GM23248 (cell line): ENCODE measurements at places on chromosomes 1 and 21.

DNA sequence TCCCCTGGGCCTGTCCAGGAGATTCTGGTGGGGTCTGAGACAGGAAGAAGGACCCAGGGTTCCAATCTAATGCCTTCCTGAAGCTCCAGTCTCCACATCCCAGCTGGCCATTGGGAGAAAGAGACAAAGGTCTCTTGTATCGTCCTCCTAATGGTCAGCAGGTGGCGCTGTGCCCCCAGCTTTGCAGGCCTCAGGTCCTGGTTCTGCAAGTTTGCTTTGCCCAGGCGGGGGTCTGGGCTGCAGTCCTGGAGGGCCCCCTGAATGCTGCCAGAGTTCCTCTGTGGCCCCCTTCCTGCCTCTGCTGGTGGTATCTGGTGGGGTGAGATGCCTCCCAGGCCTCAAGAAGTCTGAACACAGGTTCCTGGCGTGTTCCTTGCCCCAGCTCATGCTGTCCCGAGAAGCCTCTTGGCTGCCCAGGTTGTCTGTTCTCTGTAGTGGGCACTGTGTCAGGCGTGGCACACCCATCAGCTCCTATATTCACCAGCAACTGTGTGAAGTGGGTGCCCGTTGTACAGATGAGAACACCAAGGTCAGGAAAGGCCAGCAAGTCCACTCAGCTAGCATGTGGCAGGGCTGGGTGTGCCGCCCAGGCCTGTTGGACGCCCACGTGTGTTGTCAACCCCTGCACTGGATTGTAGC, 33.8 kb upstream of the CSF3R start:
- peak; percentile 68 for DNase-seq

DNA sequence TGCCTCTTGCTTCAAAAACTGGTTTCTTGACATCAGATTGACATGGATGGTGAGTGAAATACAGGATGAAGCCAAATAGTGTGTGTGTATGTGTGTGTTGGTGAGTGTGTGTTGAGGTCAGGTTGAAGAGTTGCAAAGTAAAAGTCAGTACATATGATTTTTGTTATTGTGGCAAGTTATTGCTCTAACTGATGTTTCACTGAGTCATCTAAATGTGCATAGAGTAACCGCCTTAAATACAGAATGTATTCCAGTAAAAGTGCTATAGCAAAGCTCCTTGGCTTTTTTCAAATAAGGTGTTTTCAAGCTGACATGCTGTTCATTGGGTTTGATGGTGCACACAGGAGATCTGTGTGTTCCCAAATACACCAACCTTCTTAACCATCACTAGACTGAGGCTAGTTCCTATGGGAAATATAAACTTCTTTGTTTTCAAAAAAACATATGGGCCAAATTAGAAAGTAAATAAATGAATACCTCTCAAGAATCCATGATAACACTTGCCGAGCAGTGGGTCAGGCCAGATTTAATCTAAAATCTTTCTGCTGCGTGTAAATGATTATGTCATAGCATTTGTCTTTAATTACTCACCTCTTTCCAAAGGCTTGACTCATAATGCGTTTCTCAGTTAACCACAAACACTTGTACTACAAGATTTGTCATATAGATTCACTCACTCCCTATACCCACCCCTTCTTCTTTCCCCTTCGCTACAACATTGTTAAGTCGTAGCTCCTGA, 151.1 kb downstream of the LYPLAL1 start:
- DNase-seq: peak; percentile 96

- DNase-seq: peak; percentile 7
Observed at GRCh38 chr1:94982398-94982797, 55.5 kb upstream of the CNN3 start.

DNA sequence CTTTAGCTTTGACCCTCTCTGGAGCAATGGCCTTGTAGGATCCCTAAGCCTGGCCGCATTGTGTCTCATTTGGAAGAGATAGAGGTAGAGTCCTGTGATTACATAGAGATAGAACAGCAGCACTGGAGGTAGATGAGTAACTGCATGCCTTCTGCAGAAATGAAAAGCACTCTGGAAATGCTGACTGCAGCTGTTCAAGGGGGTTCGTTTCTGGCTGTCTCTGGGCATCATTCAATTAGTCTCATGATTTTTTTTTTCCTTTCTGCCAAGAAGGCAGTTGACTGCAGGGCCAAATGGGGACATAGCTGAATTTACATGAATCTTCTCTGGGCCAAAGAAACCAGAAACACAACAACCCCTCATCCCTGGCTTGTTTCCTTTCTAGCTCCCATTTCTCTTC, 28.1 kb upstream of the SNX27 start:
- no peak for DNase-seq

- no peak for DNase-seq
Observed at GRCh38 chr21:41219498-41220207, 51.7 kb downstream of the BACE2 start.

- no peak for DNase-seq
Observed at GRCh38 chr1:163737261-163737660, 415.5 kb downstream of the NUF2 start.

GRCh38 chr1:94713472-94714141, 106.5 kb upstream of the SLC44A3 start:
- peak; percentile 100 for DNase-seq

DNA sequence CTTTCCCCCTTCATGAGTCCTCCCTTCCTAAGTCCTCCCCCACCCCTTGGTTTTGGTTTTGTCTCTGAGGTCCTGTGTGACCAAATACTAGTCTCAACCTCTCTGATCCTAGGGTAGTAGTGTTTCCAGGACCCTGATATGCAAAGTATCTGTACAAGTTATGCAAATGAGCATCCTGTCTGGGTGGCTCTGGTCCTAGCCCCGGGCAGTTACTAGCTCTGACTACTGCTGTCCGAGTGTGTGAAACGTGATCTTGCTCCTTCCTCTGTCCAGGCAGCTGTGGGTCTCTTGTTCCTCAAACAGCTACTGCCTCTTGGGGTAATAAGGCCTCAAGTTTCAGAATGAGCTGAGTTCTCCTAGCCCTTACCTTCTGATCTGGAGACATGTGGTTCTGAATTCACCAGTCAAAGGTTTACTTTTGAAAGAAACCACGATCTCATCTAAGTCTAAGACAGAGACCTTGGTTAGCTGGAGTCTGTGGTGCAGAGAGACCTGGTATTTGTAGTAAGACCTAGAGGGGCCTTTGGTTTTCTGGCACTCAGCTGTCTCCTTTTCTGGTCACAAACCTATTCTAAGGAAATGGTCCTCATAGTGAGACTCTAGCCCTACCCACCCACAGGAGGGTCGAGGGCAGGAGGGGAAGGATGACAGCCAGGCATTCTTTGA, 31.0 kb upstream of the IL19 start:
- DNase-seq: no peak

- DNase-seq: no peak
Observed at GRCh38 chr1:116454940-116455339, 81.9 kb downstream of the ATP1A1 start.

- peak; percentile 72 for DNase-seq
Observed at GRCh38 chr1:35573198-35574124, at the start of gene TFAP2E. Gene TFAP2E (plus strand): TSS chr1:35573314. CDS start chr1:35573578, 264 bp downstream.

DNA sequence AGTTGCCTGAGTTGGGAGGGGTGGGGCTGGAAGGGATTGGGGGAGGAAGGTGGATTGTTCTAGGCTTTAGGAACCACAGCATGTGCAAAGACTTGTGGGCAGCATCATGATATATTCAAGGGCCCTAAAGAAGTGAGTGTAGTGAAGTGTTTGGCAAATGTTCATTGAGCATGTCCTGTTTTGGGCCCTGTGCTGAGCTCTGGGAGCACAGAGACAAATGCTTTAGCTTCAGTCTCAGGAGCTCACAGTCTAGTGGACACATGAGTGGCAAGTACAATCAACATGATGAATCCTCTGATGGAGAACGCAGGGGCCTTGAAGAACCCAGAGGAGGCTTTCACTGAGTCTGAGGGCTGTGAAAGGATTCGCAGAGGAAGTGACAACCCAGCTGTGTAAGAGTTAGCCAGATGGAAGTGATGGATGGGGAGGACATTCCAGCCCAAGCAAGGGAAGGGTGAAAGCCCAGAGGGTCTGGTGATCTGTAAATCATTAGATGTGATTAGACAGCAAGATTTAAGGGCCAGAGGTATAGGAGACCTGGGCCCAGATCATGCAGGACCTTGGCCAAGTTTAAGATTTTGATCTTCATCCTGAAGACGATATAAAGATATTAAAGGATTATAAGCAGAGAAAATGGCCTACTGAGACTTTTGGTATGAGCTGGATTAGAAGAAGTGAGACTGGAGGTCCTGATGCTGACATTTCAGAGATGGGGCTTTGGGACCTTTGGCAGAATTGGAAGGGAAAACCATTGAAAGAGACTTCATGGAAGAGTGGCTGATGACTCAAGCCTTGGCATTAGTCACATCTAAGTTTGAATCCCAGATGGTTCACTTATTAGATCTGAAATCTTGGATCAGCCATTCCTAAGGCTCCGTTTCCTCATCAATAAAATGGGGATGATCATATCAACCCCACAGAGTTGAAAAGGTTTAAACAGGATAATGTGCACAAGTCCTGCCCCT, 4.6 kb downstream of the IPO13 start:
- peak; percentile 53 for DNase-seq

- DNase-seq: no peak
Observed at GRCh38 chr1:220317161-220317560, 44.9 kb upstream of the RAB3GAP2 start.

GRCh38 chr1:37947364-37947763, 511 bp upstream of the INPP5B start:
- no peak for DNase-seq

- no peak for DNase-seq
Observed at GRCh38 chr1:67459068-67459467, 28.9 kb upstream of the SERBP1 start.

- no peak for DNase-seq
Observed at GRCh38 chr1:112272101-112272772, 123.8 kb upstream of the CTTNBP2NL start.

DNA sequence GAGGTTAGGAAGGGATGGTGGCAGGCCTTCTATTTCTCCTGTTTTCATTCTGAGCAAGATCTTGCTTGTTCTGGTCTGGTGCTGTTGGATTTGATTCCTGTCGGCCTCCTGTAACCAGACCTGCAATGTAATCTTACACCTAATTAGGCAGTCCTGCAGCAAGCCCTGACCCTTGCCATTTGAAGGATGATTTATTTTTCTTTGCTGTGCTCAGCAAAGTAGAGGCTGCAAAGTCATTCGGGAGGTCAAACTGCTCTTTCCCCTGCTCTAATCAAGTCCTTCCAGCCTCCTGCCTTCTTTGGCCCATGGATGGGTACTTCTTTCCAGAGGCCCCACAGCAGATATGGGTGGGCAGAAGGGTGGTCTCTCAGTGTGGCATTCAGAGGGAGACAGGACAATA, 417.7 kb upstream of the USP24 start:
- no peak for DNase-seq

GRCh38 chr1:17719874-17720273, 35.3 kb upstream of the ACTL8 start:
- peak; percentile 45 for DNase-seq

- no peak for DNase-seq
Observed at GRCh38 chr1:978835-979743, 2.8 kb downstream of the PERM1 start.

- no peak for DNase-seq
Observed at GRCh38 chr1:246043556-246043955, 463.5 kb downstream of the SMYD3 start.

DNA sequence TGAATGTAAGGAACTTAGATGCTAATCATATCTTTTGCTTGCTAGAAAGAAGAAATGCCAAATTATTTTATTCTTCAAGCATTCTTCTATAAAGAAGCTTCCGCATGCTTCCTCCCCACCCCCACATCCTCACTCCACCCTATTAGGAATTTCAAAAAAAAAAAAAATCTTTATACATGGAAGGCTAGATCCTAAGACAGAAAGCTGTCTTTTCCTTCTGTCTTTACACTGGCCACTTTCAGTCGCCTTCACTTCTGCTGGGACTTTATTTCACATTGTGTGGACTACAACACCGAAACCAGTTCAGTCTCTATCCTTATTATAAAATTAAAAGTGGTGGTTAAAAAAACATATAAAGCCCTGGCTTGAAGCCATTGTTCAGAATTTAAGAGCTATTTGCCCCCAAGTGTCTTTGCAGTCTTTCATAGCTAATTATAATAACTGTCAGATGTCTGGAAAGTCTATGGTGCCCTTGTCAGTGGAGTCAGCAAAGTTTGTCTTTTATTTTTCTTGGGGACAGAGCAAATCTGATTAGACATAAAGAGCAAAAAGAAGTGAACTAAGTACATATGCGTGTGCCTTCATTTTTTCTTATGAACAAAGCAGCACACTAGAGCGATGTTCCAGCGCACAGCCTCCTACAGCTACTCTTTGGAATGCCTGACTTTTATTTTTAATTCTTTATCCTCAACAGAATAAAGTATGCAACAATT, 297.7 kb downstream of the PTPRC start:
- DNase-seq: peak; percentile 68

DNA sequence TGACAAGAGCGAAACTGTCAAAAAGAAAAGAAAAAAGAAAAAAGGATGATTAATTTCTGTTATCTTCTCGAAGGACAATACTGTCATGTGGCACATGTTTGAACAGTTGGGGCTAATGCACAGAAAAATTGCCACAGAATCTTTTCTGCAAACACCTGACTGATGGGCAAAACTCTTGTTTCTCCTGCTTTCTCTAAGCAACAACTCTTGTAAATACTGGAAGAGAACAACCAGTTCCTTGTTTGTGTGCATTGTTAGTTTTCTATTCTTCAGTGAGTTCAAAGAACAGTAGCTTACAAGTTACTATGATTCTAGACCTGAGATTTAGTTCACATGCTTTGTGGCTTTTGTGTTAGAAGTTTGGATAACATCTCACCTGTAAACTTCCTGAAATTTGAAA, 60.7 kb downstream of the CDC14A start:
- no peak for DNase-seq

DNA sequence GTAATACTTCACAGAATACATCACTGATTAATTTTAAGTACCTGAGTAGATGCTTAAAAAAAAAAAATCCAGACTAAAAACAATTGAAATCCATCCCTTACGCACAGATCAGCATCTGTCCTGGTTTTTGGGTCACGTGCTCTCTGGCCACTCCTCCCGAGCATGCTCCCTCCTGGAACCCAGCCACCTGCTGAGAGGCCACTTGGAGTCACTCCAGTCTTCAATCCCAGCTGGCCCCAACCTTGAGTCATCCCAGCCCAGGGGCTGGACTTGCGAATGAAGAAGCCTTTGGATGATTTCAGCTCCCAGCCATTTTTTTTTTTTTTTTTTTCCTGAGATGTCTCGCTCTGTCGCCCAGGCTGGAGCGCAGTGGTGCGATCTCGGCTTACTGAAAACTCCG, 8.9 kb downstream of the MAP1LC3C start:
- peak; percentile 99 for DNase-seq
